ENCODE measurements at places on chromosomes 5 and 9.

DNA sequence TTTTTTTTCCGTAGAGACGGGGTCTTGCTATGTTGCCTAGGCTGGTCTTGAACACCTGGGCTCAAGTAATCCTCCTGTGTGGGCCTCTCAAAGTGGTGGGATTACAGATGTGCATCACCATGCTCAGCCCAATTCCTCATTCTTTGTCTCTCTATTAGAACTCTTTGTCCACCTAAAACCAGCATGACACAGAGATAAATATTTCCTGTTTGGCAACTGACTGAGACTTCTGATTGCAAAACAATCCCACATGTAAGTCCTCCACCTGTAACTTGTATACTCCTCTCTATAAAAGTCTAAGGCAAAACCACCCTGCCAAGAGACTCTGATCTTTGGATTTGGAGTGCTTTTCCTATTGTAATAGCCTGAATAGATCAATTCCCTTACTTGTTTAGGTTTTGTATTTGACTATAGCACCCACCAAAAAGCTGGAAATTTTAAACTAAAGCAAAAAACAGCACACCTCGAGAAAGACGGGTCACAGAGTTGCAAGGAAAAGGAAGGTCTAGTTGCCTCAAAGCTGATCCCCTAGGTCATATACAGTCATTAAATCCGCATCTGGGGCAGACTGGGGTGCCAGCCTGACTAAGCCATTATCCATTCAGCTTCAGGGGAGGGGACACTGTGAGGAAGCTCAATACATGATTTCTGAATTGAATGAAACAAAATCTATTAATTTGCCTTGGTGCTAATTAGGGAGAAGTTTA, 13.5 kb upstream of the KIF27 start:
- DNase-seq = no peak

- DNase-seq = no peak
These were observed 33.1 kb upstream of the TLX3 start for GRCh38 chr5:171275841-171276544.

GRCh38 chr5:54148067-54148845, 162.1 kb downstream of the ARL15 start:
- DNase-seq = no peak

- DNase-seq = no peak
These were observed 628.1 kb upstream of the TYRP1 start for GRCh38 chr9:12065050-12065449.

DNA sequence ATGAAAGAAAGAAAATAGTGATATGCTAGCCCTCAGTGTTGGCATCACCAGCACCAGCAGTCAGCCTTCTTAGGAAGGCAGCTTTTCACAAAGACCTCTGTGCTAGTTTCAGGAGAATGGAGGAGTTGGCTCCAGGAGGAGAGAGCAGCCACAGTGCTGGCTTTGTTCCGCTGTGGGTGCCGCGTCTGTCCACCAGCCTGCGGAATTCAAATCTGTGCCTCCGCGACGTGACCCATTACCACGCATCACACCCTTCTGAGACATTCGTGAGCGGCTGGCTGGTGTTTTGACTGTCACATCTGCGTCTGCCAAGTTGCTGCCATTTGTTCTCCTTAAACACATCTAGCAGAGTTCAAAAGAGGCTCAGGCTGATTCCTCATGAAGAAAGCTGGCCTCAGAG, 34.4 kb downstream of the SNX18 start:
- DNase-seq = no peak

DNA sequence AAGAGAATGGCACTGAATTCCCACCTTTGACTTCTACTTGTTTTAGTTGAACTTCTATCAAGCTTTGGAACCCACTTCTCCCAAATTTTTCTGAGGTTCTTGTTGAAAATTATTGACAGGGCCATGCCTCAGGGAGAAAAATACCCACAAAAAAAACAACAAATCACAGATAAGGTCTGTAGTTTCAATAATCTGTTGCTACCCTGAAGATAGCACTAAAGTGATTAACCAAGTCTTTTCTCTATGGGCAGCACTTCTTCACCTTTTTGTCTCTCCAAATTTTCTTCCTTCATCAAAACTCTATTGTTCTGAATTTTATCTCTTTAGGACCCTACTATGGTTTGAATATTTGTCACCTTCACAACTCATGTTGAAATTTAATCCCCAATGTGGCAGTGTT, 154.3 kb upstream of the FGF10 start:
- DNase-seq = no peak

- DNase-seq = no peak
These were observed 260.9 kb downstream of the SH3GL2 start for GRCh38 chr9:17839776-17840175.

DNA sequence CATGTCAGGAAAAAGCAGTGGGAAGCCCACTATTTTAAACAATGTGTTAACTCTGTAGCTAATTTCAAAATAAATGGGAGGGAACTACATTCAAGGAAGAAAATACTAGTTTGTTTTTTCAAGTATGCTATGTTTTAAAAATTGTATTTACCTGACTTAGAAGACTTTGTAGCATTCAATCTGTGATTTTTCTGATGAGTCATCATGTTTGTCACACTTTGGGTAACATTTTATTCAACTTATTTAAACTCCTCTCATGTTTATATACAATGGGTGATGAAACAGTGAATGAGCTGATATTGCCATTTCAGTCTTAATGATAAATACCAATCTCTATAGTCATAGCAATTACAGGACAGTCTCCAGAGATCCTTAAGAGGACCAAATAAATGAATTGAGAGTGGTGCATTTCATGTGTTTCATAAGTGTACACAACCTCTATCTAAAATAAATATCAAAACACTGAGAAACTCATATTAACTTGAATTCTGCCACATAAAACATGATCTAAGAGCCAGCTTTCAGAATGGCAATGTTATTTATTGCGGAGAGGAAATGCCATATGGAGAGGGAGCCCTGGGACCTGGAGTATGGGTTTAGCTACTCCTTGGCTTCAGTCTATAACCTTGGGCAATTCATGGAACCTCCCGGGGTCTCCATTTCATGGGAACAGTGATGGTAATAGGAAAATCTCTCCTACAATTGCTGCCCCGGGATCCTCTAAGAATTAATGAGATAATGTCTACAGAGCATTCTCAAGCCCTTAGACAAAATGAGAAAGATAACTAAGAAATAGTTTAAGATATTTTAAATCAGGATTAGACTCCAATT, 913.9 kb downstream of the TLE4 start:
- no peak for DNase-seq

DNA sequence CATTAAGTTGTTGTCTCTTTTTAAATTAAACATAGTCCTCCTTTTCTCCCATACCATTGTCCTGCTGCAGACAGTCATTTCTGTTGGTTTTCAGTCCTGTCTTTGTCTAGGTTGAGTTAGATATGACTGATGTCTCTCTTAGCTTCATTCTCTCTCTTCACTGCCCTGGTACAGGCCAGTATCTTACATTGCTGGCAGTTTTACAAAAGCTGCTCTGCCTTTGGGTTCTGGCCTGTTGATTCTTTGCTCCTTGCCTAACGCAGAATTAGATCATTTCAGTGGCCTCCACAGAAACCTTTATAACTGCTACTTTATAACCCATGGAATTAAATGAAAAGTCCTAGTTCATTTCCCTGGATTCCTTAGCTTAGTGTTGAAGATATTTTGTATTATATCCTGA, 33.7 kb downstream of the GPR21 start:
- DNase-seq = no peak

DNA sequence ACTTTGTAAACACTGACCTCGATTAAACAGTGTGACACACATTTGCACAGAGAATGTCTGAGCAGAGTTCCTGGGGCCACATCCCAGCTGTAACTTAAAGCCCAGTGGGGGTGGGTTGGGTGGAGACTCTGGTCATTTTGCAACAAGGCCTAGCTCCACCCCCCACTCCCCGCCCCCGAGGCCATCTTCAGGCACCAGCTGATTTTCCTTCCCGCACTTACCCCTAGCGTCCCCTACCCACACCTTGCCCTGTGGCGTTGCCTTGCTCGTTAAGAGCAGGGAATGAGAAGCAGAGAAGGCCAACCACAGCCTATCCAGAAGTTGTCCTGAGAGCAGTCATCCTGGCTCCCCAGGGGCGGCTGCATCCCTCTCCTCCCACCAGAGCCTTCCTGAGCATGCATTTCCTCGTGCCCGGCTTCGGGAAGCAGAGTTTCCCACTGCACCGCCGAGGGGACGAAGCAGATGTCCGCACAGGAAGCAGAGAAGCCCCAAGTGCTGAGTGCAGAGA, 101.7 kb upstream of the SARDH start:
- no peak for DNase-seq

DNA sequence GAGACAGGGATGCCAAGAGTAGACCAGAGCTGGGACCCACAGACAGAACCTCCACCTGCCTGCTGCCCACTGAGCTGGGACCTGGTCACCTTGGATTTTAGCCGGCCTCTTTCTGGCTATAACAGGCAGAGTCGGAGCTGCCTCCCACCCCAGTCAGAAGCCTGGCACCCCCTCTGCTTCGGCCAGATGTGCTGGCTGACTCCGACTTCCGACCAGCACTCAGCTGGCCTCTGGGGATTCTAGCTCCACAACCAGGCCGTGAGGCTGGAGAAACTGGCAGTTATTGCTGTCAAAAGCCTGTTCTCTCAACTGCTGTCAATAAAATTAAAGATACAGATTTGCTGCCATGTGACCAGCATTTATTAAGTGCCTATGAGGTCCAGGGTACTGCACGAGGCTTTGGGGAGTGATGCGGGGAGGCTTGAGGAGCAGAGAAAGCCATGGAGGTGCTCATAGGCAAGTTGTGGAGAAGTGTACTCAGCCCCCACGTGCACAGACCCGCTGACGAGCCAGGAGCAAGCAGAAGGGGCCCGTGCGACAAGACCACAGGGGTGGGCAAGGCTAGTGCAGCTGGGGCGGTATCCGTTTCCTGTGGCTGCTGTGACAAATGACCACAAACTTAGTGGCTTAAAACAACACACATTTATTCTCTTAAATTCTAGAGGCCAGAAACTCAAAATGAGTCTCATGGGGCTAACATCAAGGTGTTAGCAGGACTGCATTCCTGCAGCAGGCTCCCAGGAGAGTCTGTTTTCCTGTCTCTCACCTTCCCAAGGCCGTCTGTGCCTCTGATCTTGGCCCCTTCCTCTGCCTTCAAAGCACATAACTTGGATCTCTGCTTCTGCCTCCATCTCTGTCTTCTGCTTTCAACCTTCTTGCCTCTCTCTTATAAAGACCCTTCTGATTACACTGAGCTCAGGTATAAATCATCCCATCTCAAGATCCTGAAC, 13.1 kb downstream of the GFI1B start:
- DNase-seq = no peak

GRCh38 chr5:137101544-137101943, 397.6 kb downstream of the SPOCK1 start:
- DNase-seq = no peak

DNA sequence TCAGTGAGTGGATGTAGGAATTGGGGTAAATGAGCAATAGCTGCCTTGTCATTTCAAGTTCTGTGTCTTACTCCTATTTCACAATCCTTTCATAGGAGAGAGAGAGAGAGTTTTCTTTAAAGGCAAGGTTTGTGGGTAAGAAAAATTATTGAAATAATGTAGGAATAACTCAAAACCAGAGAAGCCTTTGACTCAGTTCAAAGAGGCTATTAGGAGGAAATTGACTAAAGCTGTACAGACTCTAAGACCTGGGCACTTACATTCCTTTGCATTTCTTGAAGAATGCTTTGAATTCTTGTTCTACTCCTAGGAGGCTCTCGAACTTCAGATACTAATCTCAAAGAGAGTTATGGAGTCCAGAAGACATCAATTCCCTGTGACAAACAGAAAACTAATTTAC, 257.1 kb downstream of the FBXL7 start:
- DNase-seq = no peak

GRCh38 chr5:36397901-36398536, 96.3 kb upstream of the RANBP3L start:
- peak; percentile 26 for DNase-seq

GRCh38 chr9:76756268-76756640, 8.0 kb upstream of the PCA3 start:
- DNase-seq = peak; percentile 44

DNA sequence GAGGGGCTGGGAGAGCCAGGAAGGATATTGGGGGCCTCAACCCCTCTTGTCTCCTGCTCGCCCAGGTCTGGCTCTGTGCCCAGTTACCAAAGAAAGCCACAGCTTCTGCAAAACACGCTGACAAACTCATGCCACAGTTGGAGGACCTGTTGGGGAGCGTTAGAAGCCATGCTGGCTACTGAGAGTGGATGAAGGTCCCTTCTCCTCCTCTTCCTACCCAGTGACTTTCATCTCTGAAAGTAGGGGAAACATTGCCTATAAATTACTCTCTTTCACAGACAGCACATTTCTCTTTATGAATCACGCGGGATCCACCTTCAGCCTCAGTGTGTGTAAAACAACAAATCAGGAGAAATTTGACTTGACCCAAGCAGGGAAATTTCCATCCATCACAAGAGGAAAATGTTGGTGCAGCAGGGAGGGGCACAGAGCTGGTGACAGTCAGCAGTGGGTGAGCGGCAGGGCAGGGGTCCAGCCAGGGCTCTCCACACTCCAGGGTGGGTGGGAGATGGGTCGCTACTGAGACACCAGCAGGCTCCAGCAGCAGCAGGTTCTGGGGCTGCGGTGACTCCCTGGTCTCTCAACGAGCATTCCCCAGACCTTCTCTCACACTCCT, 181.9 kb downstream of the FGF18 start:
- DNase-seq = no peak

DNA sequence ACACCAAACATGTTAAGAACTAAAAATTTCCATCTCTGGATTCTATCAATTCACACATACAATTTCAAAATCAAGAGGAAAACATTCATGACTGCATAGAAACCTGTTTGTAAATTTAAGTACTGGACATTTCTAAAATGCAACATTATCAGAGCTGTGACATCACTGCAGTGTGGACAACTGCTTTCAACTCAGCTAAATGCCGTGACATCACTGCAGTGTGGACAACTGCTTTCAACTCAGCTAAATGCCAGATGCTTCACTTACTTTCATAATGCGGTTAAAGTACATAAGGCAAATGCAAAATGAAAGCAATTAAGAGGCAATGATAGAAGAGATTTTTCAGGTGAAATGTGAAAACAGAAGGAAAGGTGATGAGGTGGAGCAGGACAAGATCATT, 161.5 kb downstream of the ARL15 start:
- no peak for DNase-seq

- DNase-seq = no peak
These were observed 173.3 kb downstream of the TRIO start for GRCh38 chr5:14316471-14316870.

DNA sequence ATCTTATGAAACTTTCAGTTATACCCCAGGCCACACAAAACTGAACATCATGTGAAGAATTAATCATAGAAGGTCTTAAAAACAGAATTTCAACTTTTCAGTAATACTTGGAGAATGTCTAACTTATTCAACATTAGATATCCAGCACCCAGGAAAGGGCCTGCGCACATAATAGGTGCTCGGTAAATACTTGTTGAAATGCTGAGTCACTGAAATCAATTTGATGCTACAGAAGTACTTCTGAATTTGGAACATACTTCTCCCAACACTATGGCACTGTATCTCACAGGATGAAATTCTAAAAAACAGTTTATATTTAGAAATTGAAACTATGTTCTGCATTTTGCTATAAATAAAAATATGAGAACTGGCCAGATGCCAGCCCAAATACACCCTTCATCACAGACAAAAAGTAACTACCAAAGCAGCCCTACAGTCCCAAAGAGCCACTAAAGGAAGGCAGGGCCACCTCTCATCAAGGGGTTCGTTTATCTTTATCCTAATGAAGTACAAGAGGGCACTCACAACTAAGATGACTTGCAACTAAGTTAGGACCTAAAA, 26.5 kb downstream of the MRPS27 start:
- DNase-seq = no peak
